Kidney epithelial cell (primary cell): ENCODE measurements at places on chromosomes 6 and 20. TPM values are rescaled to one million over a fixed set of nuclear protein-coding genes. Genes with fewer than 3 reads are reported as not detected.

DNA sequence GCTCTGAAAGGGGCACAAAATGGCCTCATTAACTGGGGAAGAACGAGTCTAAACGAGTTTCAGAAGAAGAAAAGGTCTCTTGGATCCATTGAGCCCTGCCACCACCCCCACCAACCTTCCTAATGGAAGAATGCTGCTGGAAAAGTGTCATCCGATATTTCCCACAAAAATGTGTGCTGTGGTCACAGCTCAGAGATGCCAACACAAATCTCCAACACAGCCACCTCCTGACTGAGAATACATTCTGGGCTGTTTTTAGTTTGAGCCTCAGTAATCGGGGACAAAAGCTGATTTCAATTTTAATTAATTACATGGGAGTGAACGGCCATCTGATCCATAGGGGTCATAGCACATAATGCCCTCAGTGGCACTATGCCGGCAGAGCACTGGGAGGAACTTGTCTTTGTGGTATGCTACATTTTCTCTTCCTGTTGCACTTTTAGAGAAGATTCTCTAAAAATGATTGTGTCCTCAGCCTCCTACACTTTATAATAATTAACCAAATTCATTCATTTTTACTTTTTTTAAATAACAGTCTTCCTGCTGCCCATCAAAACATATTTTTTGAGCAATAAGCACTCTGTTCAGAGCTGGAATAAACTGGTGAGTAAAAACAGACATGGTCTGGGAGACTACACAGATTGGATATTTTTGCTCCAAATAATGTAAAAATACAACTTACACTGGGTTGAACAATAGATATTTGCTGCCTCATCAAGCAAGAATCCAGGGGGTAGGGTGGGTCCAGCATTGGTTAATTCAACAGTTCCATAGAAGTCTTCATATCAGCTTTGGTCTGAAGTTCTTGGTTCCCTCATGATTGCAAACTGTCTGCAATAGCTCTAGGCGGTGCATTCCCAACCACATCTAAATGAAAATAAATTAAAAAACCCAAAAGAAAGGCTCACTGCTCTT is 143.6 kb upstream of the TMEM170B start:
- peak; percentile 53 for DNase-seq

DNA sequence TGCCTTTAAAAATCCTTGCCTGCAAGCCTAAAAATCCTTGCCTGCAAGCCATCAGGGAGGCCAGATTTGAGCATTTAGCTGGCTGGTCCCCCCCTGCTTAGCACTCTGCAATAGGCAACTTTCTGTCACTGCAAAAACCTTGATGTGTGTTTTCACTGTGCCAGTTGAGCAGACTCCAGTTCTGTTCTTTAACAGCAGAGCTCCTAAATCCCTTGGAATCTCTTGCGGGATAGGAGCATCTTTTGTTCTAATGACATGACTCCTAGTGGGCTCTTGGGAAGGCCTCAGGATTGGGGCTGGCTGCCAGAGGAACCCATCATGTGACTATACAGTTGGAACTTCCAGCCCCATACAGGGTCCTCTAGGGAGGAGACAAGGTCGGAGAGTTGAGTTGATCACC is 50.4 kb downstream of the FAM184A start:
- no peak for DNase-seq

GRCh38 chr6:98695091-98695801 is 139.1 kb upstream of the POU3F2 start:
- no peak for DNase-seq

The DBNDD2 gene
- total RNA-seq, result 57.2 and 64.4 TPM in 2 replicates

DNA sequence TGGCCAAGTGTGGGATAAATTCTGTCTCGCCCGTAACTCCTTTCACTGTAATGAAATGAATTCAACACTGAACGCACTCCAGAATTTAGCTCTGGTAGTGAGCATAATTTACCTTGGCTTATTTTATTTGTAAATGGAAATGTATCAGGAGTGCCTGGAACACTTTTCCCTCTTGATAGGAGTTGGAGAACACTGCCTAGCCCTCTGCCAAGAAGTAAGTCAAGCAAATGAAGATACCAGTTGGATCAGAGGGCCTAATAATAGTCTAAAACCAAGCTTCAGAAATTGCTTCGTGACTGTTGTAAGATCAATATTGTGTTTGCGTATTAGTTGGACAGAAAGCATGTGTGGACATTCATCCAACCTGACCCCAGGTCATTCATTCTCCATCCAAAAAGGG is 64.6 kb upstream of the TPD52L1 start:
- DNase-seq, result no peak

DNA sequence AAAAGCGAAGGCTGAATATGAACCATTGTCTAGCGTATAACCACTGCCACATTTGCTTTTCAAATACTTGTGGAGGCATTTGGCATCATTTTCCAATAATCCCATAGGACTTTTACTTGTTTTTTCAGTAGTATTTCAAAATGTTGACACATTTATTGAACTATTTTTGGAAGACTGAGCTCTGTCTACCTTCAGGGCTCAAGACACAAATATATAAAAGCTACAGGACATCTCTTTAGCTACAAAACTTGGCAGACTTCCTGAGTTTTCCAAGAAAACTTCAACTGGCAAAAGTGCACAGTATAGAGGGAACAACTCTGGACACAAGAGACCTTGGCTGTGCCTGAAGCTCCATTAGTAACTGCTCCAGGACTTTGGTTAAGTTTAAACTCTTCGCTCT is 13.4 kb downstream of the EPB41L2 start:
- no peak for DNase-seq

The UBR2 gene
- 13.1 and 14.4 TPM in 2 replicates for total RNA-seq
